ENCODE measurements at places on chromosomes 5 and 9.

DNA sequence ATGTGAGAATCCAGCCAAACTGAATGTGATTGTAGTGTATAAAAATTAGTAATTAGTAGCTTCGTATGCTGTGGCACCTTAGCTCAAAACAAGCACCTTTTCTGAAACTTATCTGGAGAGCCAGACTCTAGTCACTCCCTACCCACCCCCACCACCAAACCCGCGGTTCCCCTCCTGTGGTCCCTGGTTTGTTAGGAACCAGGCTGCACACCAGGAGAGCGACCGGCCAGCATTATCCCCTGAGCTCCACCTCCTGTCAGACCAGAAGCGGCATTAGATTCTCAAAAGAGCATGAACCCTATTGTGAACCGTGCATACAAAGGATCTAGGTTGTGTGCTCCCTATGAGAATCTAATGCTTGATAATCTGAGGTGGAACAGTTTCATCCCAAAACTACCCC is 498.6 kb downstream of the CHSY3 start:
- no peak for DNase-seq

DNA sequence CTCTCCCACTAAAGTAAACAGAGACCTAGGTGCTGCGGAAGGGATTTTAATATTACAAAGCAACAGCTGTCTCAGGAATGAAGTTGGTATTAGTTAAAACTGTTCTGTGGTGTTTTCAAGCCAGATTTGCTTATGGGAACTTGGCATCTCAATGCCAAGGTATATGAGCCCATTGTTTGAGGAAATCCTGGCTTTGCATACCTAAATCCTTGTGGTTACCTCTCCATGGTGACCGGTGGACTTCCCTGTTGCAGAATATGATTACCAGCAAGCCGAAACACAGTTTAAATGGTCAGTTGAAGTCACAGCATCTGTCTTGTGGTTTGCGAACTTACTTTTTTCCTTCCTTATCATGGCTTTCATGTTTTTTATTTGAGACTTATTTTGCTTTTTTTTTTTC is 62.3 kb upstream of the TXNDC8 start:
- DNase-seq = no peak

- no peak for DNase-seq
Measured at GRCh38 chr9:137956688-137957385, 79.3 kb downstream of the CACNA1B start.

DNA sequence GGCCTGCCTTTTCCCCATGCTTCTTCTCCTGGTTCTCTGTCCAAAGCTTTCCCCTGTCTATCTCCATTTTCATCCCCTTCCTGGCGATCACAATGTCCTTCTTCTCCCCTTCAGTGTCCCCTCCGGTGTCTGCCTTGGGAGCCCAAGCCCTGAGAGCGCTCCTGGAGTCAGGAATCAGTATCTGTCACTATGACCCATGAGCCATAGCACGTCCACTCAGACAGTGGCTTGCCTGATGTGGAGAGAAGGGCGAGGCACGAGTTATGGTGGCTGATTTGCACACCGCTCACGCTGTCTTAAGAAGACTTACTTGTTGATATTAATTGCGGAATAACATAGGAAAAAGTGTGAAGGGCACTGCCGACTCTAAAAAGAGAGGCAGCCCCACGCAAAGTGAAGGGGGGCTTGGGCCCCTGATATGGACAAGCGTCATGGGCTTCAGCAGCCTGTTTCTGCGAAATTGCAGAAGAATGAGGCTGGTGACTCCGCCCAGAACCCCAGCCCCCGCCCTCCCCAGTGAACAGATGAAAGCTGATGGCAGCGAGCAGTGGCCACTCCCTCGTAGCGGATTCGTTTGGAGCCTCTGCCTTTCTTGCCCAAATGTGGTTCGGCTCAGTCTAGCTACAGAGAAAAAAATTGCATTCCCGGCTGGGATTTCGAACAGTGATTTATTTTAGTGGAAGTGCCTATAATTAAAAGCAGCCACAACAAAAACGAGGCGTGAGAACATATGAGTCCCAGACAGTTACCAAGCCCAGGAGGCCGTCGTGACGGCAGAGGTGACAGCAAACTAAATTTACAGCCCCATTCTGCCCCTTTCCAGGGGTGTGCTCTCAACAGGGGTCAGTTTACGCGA is 149.8 kb downstream of the ICE1 start:
- no peak for DNase-seq

GRCh38 chr5:31942546-31942945 is 231.6 kb downstream of the GOLPH3 start:
- no peak for DNase-seq

- DNase-seq = no peak
Measured at GRCh38 chr5:119336262-119336661, 19.6 kb upstream of the TNFAIP8 start.

DNA sequence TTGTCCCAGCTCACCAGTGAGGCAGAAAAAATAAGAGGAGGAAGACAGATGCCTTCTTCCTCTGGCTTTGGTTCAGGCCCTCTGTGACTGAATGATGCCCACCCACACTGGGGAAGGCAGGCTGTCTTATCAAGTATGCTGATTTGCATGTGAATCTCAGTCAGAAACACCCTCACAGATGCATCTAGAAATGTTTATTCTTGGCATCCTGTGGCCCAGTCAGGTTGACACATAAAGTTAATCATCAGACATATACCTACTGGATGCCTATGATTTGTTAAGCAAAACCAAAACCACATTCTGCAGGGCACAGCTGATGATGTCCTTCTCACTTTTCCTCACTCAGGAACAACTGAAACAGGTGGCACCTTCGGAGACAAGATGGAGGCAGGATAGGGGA is 243.4 kb upstream of the KCNN2 start:
- DNase-seq = no peak

DNA sequence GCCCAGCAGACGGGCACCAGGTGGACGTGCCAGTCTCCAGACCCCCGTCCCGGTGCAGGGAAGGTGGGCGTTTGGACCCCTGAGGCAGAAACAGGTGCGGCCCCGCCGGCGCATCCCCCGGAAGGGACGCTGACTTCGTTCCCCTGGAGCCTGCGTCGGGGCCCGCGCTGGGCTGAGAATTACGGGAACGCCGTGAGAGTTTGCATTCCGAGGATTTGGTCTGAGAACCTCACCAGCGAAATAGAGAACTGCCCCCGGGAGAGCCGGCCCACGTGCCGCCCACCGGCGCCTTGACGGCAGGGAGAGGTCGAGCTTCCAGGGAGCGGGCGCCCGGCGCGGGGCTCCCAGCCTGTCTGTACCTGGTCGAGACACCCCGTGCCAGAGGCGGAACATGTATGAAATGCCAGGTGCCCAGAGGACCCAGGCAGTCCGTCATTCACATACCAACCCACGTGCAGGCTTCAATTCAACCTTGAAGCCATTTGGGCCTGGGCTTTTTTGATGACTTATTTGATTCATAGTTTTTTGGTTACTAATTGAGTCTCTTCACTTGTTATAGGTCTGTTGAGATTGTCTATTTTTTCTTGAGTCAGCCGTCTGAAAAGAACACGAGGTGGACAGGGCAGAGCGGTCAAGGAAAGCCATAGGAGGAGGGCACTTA is 877 bp upstream of the CAMSAP1 start:
- no peak for DNase-seq

DNA sequence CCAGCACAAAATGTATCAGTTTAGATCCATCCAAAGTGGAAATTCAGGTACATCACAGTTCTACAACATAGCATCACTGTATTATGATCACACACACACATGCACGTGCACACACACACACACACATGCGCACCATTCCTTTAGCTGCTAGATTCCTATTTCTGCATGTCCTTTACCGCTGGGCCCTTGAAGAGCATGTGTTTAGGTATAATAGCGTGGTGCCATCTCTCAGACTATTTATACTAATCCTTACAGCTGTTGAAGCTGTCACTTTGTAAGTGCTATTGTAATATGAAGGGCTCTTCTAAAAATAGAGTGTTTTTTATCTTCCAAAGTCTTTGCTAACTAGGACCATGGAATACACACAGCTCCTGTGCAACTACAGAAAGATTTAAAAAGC is 308.8 kb upstream of the TRPC7 start:
- DNase-seq = no peak

- no peak for DNase-seq
Measured at GRCh38 chr5:16994565-16994964, 58.5 kb upstream of the MYO10 start.

- no peak for DNase-seq
Measured at GRCh38 chr5:170513856-170514525, 10.2 kb downstream of the KCNIP1 start.

DNA sequence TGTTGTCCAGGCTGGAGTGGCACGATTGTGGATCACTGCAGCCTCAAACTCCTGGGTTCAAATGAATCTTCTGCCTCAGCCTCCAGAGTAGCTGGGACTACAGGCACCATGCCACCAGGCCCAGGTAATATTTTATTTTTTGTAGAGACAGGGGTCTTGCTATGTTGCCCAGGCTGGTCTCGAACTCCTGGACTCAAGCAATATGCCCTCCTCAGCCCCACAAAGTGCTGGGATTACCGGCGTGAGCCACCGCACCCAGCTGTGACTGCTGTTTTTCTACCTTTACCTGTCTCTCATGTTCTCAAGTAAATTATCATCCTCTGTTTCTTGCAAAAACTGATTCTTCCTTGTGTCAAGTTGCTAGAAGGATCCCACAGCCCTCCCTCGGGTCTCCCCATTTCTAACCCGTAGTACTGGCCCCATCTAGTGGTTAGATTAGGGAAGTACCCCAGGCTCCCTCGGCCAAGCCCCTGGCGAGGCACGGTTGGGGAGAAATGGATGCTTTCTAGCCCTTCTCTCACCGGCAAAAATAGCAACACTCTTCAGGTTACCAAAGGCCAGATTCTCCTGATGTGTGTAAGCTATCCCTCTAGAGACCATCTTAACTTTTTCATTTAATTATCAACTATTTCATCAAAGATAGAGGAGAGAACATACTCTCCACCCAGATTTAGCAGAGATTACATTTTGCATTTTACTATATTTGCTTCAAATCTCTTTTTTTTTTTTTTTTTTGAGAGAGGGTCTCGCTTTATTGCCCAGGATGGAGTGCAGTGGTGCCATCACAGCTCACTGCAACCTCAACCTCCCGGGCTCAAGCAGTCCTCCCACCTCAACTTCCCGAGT is 19.2 kb upstream of the TOR1B start:
- peak; percentile 68 for DNase-seq

DNA sequence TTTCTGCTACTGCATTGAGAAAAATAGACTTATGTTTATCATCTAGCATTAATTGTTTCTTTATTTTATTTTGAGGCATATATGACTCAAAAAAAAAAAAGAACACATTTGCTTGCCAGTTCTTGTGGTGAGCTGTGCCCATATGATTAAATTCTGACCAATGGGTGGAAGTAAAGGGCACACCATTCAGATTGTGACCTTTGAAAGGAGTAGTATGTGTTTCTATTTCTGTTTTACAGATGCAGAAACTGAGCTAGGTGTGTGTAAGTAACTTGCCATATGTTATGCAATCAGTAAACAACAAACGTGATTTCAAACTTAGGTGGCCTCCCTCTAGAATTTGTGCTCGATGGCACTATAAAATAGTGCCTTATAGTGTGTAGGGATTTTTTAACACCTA is 368.1 kb upstream of the EDIL3 start:
- no peak for DNase-seq

DNA sequence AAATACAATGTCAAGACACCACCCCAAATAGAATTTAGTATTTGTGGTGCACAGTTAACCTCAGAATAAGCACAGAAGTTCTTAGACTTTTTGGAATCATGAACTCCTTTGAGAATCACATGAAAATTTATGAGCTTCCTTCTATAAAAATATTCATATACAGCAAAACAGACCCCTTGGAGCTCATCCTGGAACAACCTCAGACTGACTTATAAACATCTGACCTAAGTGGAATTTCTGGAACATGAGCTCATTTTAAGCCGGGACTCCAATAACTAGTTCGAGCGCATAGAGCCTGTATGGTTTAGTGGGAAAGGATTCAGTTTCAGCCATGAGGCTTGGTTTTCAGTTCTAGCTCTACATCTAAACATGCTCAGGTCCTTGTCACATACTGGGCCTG is 192.3 kb downstream of the DEPDC1B start:
- DNase-seq = no peak

DNA sequence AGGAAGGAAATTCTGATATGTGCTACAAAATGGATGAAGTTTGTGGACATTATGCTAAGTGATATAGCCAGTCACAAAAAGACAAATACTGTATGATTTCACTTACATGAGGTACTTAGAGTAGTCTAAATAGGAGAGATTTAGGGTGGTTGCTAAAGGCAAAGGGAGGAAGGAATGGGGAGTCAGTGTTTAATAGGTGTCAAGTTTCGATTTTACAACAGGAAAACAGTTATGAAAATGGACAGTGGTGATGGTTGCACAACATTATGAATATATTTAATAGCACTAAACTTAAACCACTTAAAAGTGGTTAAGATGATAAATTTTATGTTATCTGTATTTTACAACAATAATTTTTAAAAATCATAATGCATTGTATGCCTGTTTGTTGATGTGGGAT is 40.4 kb upstream of the ECM2 start:
- no peak for DNase-seq

GRCh38 chr5:91329283-91329682 is 53.8 kb downstream of the ARRDC3 start:
- no peak for DNase-seq

- DNase-seq = no peak
Measured at GRCh38 chr5:133154274-133155075, 102.7 kb downstream of the HSPA4 start.

GRCh38 chr5:38249301-38249700 is 9.1 kb upstream of the EGFLAM start:
- no peak for DNase-seq

- no peak for DNase-seq
Measured at GRCh38 chr5:156031181-156031580, 295.8 kb upstream of the SGCD start.

DNA sequence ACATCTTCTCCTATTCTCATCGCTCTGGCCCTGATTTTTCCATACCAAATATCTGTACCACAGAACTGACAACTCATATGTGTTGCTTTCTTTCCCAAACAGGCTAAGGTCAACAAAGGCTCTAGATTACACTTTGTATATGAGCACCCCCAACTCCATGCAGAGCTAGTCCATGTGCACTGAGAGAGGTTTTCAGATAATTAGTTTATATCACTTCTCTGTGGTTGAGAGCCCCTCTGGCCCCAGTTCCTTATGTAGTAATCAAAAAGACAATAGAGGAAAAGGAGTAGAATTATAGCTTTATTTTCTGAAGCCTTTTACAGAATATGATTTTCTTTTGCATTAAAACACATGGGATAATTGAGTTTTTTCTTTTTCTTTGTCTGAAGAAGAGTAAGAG is 120.0 kb downstream of the TRIO start:
- no peak for DNase-seq

- no peak for DNase-seq
Measured at GRCh38 chr9:81035171-81035570, 654.2 kb downstream of the TLE1 start.

DNA sequence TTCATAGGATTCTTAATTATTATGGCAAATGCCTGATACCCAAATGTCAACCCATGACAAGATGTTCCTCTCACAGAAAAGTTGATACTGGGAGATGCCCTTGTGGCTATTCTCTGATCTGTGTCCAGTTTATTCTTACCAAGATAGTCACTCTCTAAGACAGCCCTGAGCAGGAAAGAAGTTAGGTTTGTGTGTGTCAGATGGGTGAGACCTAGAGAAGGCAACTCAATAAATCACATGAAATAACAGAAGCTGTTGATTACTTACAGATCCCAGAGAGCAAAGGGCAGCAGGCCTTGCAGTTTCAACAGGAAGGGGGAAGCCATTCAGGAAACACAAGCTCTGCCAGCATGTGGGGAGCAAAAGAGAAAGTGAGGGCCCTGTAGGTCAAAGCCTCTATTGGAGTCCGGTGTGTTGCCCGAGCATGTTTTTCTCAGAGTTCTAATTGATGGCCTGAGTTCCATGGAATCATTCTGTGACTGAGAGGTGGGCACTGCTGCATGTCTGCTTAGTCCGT is 1193.7 kb upstream of the CDH18 start:
- no peak for DNase-seq

GRCh38 chr9:96320749-96321280 is 18.8 kb upstream of the HSD17B3 start:
- no peak for DNase-seq

Data from NCI-H774 (cell line).